ENCODE measurements at places on chromosomes 13 and 19.

- no peak for DNase-seq
Measured at GRCh38 chr13:51618626-51619025, 34.4 kb downstream of the WDFY2 start.

GRCh38 chr13:20843166-20843565 is 59.4 kb downstream of the XPO4 start:
- no peak for DNase-seq

DNA sequence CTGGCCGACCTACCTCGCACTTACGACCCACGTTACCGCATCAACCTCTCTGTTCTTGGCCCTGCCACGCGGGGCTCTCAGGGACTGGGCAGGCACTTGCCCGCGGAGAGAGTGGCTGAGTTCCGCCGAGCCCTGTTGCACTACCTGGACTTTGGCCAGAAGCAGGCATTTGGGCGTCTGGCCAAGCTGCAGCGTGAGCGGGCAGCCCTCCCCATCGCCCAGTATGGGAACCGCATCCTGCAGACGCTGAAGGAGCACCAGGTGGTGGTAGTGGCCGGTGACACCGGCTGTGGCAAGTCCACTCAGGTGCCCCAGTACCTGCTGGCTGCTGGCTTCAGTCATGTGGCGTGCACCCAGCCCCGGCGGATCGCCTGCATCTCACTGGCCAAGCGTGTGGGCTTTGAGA is 4.2 kb downstream of the DHX34 start:
- DNase-seq, result no peak

DNA sequence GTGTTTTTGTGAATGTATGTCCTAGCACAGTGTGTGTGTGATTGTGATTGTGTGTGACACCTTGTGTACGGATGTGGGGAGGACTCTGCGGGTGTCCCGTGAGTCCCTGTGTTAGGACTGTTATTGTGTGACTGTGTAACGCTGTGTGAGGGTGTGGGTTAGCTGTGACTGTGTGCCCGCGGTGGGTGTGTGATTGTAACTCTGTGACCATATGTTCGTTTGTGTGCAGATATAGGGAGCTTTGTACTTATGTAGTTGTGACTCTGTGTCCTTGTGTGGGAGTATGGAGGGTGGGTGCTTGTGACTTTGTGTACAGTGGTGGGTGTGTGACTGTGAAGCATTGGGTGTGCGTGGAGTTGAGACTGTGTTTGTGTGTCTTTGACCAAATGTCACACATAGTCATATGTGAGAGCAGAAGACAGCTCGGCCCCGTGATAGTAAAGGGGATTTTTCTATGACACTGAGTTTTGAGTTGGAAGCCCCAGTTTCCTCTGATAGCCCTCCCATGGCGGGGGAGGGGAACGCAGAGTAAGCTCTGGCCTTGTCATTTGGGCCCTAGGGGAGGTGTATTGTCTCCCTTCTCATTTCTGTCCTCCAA is 949 bp upstream of the ZNF260 start:
- DNase-seq, result peak; percentile 51

GRCh38 chr19:3284759-3285646 is 60.5 kb downstream of the CELF5 start:
- peak; percentile 48 for DNase-seq

GRCh38 chr19:49472936-49473335 is 1.1 kb upstream of the FLT3LG start:
- DNase-seq, result no peak

DNA sequence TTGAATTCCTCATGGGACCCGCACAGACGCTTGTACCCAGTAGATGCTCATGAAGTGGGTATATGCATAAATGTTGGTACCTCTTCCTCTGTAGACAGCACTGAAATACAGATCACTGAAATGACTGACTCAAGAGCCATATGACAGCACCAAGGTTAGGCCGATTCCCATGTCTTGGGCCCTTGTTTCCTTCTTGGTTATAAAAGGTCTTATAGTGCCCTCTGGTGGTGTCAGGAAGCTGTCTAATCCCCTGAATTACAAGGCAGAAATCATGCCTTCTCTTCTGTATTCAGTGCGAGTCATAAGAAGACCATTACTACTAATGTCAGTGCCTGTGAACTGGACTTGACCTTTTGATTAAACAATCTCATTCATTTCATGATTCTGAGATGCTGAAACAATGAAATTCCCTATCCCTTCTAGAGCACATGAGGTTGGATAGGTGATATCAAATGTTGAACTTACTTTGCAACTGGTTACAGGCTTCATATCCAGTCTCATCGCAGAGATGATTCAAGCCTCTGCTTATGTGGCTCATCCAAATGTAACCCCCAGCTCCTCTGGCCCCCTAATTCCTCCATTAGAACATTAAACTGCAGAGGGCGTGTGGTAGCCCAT is 59.7 kb downstream of the SPATA13 start:
- DNase-seq, result peak; percentile 58

GRCh38 chr19:39403331-39404312 is 3.0 kb upstream of the ZFP36 start:
- DNase-seq, result no peak

DNA sequence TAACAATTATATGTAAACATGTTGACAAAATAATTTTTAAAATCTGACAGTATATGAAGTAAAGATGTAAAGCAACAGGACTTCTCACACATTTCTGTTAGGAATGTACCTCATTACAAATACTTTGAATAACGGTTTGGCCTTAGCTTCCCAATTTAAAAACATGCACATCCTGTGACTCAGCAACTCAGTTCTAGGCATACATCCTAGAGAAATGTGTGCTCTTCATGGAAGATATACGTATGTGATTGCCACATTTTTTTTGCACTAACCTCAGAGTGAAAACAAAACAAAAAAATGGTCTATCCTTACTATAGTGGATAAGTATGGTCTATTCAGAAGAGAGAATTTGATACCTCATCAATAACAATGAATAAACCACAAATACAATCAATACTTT is 314.6 kb downstream of the LIG4 start:
- DNase-seq, result no peak

DNA sequence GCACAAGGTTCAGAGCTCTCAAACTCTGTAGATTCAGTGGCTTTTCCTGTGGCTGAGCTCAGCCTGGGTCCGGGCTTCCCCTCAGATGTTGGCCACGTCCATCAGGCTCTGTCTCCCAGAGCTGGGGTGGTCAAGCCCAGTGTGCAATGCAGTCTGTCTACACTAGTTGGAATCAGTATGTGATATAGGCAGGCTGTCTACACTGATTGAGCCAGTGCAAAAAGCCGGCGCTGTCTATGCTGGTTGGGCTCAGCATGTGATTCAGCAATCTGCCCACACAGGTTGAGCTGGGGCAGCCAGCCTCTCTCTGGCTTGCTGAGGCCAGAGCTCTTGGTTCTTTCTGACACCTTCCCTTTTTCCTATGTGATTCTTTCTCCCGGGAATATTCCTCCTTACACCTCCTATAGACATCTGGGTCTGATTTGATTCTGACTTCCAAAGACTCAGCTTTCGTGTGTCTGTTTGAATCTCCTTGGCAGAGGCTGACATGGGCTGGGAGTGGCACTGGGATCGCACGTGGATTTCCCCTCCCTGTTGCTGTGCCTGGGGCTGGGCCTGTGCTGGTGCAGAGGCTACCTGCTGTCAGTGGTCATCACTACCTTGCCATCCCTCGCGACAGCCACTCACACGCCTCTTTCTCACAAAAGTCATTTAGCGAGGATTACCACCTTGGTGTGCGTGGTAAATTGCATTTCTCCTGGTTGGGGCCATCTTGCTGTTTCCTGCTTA is 9.3 kb downstream of the CHST8 start:
- DNase-seq, result no peak

- DNase-seq, result no peak
Measured at GRCh38 chr13:97468331-97468730, 34.4 kb downstream of the RAP2A start.

GRCh38 chr13:51420681-51421490 is 31.9 kb downstream of the INTS6 start:
- no peak for DNase-seq

DNA sequence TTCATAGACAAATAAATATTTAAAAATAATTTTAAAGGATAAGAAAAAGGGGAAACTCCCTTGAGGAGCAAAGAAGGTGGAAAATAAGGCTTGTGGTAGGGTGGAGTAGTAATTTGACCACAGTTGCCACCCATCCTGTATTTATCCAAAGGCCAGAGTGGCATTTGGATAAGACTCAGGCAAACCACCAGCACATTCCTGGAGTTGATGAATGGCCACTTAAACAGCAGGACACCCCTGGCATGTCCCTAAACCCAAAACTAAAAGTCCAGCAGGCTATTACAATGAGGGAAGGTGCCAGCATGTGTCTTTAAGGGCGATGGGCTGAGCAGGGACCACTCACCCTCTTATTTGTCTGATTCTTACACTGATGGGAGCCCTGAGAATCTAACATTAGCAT is 9.8 kb upstream of the FRY start:
- no peak for DNase-seq

DNA sequence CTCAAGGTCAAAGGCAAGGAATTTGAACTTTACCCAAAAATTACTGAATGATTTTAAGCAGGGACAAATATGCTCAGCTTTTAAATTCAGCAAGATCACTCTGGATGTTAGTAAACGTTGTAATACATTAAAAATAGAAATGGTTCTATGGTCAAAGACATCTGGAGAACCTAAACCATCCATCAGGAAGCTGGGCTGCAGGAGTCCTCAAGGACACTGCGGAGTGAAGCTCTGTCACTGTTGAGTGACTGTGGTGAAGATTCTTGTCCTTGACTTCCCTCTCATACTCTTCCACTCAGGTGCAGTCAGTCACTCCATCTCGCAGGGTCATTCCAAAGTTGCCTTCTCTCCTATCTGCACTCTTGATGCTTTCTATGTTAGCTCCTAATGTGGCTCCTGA is 450.7 kb downstream of the FOXO1 start:
- DNase-seq, result no peak

- DNase-seq, result no peak
Measured at GRCh38 chr13:39998166-39998565, 342.7 kb downstream of the COG6 start.

DNA sequence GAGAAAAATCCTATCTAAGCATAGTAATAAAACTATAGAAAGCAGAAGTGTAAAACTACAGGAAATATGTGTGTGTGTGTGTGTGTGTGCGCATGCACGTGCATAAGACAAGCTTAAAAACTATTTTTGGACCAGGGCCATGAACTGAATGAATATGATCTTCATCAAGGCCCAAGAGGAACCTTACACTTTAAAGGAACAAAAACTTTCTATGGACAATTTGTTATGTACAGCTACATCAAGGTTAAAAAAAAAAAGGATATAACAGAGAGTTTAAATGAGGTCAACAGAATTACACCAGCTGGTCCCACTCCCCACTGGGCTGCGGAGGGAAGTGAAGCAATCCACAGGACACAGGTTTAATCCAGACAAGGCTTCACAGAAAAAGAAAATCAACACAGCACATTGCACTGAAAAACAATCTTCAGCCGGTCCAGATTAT is 151.1 kb downstream of the LHFPL6 start:
- DNase-seq, result peak; percentile 66

- no peak for DNase-seq
Measured at GRCh38 chr13:31124204-31124603, 37.5 kb downstream of the HSPH1 start.

DNA sequence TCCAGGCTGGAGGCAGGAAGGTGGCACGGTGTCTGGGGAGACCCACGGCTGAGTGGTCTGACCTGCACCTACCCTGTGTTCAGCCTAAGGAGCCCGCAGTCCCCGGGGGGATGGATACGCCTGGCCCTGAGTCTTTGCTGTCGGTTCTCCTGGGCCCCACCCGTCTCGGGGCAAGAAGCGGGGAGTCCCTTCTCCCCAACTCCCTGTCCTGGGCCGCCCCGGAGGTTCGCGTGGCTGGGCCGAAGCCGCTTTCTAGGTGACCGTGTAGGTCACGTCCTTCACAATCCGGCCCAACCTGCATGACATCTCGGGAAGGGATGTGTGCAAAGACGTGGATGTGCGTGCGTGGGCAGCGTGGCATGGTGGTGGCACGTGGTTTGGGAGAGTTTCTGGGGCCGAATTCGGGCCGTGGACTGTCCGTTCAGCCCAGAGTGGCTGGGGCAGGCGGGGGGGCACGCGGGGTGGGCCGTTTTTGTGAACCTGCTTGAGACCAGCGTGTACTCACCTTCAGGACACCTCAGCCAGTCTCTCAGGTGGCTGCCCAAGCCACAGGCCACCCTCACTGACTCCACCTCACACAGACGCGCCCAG is 103.3 kb downstream of the PTPRS start:
- no peak for DNase-seq

DNA sequence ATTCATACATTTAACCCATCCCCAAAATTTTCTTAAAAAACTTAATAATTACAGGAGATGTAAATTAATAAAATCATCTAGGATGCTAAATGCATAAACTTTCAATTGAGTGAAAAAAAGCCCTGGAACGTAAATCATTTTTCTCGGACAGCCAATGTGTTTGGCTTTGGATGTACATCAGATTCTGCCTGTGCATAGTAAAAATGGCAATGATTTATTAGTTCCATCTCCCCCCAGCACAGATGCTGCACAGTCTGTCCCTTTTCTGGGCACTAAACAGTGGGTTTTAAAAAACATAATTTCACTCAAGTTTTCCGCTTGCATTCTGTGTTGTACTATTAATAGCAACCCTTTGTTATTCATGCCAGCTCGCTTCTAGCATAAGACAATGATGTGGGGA is 147.7 kb downstream of the TM9SF2 start:
- DNase-seq, result no peak

DNA sequence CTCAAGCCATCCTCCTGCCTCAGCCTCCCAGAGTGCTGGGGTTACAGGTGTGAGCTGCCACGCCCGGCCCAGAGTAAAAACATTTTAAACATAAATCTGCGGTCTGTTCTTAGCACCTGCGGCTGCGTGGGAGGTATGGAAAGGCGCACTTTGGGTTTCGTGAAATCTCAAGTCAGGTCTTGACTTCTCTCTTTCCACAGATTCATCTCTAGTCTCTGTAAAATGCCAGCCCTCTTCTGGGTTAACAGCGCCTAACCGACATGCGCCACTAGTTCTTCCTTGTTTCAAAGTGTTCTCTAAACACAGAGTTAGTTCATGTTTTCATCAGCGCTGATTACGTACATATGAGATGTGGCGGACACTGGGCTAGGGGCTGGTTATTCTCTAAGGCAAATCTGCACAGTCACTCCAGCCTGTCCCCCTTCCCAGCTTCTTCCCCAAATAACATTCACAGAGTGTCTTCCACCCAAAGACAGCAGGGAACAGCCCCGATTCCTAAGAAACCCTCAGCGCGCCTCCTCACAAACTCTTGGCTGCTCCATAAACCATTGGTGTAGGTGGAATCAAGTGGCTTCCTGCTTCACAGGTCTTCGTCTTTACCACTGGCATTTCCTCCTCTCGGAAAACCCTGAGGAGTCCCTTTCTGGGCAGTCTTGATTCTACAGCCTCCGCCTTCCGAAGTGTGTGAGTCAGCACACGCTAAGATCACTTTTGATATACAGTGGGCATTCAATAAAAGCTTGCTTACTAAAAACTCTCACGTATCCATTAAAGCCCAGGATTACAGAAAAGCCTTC is 1.4 kb downstream of the PARP4 start:
- DNase-seq, result no peak

- no peak for DNase-seq
Measured at GRCh38 chr19:48120505-48120904, 9.9 kb upstream of the PLA2G4C start.

Measured in NCI-H2081 (cell line).